ENCODE measurements at places on chromosomes 2 and 18.

DNA sequence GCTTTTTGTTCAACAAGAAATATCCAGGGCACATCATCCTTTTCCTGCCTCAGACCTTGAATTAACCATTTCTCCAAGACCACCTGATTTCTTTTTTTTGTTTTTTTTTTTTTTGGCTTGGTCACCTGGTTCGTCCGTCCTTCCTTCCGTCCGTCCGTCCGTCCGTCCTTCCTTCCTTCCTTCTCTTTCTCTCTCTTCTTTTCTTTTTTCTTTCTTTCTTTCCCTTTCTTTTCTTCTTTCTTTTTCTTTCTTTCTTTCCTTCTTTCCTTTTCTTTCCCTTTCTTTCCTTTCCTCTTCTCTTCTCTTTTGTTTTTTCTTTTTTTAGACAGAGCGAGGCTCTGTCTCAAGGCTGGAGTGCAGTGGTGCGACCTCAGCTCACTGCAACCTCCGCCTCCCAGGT, 80.7 kb downstream of the TET3 start:
- DNase-seq, result no peak

DNA sequence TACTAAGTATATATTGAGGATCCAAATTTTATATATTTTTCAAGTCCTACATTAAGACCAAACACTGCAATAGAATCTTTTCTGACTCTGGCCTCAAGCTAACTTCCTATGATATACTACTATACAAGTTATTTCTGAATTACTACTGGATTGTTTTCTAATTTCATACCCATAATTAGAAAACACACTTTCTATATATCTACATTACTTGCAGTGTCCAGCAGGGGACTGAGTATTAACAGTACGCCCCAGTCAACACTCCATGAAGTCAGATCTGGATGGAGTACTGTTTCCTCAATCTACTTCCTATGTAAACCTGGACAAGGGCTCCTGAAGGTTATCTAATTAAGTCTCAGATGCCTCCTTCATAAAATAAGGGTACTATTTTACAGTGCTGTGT, 26.5 kb downstream of the RMP24 start:
- DNase-seq, result no peak

DNA sequence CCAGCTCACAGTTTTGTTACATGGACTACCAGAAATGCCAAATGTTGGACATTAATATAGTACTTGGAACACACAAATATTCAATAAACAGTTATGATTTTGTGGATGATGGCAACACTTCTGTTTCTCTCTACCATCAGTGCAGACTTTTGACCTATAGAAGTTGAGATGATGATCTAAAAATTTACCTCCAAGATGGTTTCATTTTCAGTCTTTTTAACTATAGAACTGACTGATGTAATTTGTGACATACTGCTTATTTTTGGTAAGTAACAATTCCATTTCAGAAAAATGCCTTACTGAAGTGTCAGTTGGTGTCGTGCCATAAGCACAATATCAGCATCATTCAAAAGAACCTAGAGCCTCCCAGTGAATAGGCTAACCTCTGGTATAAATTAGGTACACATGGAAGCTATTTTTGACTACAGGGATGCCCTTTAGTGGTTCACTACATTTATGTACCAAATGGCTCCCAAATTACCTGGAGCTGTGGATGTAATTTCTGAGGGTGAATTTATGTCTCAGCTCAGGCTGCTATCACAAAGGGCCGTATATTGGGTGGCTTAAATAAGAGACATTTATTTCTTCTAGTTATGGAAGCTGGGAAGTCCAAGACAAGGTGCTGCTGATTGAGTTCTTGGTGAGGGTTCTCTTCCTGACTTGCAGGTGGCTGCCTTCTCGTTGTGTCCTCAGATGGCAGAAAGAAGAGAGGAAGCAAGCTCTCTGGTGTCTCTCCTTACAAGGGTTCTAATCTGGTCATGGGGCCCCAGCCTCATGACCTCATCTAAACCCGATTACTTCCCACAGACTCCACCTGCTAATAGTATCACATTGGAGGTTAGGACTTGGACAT, 66.5 kb downstream of the ALPK2 start:
- DNase-seq, result no peak

GRCh38 chr2:50607721-50608120, 424.2 kb downstream of the NRXN1 start:
- no peak for DNase-seq

DNA sequence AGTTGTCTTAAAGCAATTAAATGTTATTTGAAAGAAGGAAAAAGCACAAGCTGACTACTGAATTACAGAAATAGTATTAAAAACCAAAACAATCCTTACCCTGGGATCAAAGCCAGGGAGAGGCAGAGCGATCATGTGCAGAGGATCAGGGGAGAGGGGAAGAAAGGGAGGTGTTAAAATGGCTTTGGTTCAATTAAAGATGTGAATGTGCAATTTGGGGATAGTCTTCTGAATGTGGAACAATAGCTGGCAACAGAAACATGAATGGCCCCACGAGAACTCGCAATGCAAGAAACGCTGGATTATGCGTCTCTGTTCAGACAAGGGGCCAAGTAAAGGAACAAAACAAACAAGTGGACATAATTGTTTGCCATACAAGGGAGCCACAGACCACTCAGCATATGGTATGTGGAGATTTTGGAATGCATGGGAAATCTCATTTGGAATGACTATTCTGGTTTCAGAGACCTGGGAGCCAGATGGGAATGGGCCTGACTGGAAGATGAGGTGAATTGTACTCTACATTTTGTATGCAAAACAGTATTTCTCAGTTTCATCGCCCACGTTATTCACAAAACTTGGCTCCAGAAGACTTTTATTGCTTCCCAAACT, 155.4 kb downstream of the SLC4A3 start:
- DNase-seq, result no peak

DNA sequence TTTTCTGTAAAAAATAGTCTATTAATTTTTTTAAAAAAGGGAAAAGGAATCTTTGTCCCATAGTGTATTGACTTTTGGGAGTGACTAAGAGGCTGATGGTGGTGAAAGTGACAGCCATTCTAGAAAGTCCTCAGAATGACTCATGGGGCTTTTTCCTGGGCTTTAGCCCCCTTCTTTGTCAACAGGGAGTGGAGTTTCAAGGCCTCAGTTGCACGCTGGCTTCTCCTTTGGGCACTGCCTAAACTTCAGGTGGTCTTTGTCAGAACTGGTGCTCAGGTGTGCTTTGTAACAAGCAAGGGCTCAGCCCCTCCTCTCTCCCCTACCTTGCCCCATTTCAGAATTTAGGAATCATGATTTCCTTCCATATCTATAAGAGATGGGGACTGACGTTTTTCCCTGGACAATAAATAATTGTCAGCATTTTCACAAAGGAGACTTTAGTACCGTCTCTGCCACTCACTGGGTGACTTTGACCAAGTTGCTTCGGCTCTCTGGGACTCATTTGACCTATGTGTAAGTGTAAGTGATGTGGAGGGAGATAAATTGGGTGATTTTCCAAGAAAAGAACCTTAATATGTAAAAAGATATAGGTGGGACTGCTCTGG, 61.2 kb upstream of the IGFBP2 start:
- no peak for DNase-seq

DNA sequence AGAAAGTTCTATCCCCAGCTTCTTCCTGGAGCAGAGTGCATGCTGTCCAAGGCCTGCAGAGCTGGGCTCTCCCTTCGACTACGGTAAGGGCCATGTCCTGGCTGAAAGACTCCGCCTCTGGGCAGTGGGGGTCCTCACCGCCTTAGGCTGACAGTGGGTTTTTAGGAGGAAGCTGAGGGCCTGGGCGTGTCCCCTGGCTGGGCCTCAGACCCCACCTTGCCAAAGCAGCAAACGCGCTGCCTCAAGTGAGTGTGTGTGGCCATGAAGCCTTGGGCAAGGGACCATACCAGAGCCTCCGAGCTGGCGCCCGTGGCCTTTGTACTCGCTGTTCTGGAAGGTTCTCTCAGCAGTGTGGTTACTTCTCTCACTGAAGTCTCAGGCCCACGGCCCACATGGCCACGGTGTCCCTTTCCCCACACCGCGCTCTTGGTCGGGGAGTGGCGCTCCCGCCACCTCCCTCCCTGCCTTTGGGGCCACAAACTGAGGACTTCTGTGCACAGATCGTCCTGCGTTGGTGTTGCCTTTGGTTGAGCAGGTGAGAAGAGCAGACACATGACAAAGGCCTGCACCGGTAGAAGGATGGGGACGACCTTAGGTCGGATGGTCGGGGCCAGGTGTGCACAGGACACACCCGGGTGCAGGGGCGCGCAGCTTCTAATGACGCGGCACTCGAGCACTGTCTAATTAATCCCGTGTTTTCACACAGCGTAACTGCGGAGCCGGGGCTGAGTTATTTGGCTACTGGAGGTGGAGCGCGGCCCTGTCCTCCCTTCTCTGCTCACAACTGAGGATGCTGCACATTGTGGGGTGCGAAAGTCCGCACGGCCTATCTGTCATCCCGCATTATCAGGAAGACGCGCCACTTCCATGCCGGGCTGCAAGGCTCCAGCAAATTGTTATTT, 121.6 kb downstream of the PTGR3 start:
- DNase-seq, result no peak

- no peak for DNase-seq
Measured at GRCh38 chr18:4573735-4574134, 118.6 kb upstream of the DLGAP1 start.

DNA sequence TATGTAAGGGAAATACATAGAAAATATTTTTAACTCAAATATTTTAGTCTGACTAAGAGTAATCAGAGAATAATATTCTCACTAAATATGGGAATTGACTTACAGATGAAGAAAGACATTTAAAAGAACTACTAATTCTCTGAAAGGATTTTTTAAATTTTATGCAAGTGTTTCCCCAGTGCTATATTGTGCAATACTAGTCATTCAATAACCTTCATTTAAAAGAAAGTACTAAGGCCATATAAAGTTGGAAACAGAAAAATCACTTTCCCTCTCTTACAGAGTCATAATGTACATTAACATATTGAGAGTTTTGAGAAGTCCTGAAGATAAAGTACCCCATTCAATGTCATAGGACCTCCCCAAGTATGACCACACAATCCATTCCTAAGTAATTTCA, 584.6 kb upstream of the ACVR2A start:
- no peak for DNase-seq

GRCh38 chr18:35491700-35492077, 6.1 kb downstream of the INO80C start:
- no peak for DNase-seq

DNA sequence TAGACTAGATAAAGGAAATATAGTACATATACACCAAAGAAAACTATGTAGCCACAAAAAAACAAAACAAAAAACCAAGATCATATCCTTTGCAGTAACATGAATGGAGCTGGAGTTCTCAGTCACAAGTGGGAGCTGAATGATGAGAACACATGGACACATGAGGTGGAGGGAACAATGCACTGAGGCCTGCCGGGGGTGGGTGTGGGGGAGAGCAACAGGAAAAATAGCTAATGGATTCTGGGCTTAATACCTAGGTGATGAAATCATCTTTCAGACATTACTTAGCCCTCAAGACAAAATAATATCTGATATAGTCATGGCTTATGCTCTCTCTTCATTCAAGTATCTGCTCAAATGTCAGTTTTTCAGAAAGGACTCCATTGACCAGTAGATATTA, 930.6 kb downstream of the LRP1B start:
- no peak for DNase-seq

DNA sequence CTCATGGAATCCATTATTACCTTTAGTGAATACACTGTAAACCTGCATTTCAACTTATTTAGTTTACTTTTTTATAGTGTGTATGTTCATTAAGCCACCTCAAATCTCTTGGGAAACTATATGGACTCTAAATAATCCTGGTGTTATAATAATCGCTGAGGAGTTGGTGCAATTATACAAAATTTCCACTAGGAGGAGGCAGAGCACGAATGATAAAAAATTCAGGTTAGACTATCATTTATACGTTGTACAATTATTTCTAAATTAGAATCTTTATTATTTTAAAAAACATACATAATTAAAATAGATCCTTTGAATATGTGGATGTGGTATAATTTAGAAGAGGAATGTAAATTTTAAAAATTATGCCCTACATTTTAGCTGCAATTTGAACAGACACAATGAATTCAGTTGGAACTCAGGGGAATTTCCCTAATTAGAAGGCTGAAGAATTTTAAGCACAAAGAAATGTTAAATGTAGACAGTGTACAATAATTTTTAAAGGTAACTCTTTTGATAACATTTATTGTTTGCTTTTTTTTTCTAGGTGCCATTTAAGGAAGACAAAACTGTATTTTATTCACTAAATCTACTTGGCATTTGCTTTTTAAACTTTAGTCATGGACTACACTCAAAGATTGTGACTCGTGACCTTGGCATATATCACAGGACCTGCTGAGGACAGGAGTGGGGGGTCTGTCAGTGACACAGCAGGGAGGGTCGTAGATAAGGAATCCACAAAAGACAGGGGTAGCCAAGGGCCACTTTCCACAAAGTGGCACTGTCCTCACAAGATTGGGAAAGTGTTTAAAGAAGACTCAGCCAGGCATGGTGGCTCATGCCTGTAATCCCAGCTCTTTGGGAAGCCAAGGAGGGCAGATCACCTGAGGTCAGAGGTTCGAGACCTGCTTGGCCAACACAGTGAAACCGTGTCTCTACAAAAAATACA, 45.5 kb downstream of the RAB12 start:
- DNase-seq, result peak; percentile 14

GRCh38 chr2:52874466-52875106, 893.0 kb upstream of the CHAC2 start:
- DNase-seq, result no peak

GRCh38 chr2:66412874-66413273, 22.1 kb upstream of the MEIS1 start:
- no peak for DNase-seq

- DNase-seq, result no peak
Measured at GRCh38 chr2:238655974-238656722, 191.7 kb upstream of the TWIST2 start.

- DNase-seq, result no peak
Measured at GRCh38 chr2:217790681-217791392, 212.0 kb downstream of the TNS1 start.

DNA sequence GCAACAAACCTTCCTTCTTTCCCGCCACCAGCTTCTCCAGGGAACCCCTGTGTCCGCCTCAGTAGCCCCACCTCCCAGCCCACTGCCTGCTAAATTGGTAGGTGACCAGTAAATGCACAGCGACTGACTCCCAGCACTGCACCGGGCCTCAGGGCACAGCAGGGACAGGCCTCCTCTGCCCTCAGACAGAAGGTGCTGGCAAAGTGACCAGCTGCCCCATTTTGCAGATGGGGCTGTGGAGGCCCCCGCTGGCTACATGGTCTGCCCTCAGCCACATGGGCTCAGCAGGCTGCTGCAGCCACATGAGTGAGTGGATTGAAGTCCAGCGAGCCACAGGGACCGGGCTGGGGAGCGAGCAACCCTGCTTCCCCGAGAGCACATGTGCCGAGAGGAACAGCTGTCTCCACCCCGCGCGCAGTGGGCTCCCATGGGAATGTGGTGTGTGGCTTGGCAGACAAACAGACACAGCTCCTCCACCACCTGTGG, 7.8 kb upstream of the NPPC start:
- DNase-seq, result no peak

DNA sequence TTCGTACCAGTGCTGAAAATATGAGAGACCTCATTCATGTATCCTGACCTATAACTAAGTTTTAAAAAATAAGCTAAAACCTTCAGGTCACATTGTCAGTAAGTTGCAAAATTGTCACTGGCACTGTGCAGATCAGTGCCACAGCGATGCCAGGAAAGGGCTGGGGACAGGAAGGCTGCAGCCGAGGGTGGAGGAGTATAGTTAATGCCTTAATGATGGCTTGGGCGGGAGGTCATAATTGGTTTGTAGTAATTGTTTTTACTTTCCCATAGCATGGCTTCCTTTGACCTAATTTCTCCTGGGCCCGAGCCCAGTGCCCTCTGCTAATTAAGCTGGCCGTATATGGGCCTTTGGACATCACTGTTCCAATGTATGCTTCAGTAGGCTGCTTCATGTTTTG, 47.2 kb upstream of the RAB12 start:
- no peak for DNase-seq
